ENCODE measurements at places on chromosomes 13 and 19.

DNA sequence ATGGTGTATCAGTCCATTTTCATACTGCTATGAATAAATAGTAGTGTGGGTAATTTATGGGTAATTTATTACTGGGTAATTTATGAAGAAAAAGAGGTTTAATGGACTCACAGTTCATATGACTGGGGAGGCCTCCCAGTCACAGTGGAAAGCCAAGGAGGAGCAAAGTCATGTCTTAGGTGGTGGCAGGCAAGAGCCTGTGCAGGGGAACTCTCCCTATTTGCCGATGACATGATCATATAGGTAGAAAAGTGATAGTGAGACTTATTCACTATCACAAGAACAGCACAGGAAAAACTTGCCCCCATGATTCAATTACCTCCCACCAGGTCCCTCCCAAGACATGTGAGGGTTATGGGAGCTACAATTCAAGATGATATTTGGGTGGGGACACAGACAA lies 1137.7 kb downstream of the UQCRFS1 start:
- DNase-seq: no peak

DNA sequence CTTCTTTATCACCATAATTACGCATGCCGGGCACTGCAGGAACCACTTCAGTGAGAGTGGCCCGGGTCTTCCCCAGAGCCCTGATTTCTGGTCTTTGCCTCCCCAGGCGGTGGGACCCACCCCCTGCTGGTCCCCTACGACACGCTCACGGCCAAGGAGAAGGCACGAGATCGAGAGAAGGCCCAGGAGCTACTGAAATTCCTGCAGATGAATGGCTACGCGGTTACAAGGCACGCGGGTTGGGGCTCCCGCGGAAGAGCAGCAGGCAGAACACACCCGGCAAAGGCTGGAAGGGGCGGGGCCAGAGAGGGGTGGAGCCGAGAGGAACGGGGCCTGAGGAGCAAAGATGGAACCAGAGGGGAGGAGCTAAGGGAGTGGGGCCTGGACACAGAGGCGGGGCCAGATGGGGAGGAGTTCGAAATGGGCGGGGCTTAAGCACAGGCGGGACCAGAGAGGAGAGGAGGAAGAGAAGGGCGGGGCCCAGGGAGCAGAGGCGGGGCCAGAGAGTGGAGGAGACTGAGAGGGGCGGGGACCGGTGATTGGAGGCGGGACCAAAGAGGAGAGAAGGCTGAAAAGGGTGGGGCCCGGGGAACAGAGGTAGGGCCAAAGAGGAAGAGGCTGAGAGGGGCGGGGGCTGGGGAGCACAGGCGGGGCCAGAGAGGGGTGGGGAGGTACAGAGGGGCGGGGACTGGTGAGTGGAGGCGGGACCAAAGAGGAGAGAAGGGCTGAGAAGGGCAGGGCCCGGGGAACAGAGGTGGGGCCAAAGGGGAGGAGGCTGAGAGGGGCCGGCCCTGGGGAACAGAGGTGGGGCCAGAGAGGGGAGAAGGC lies 73.4 kb downstream of the RYR1 start:
- peak; percentile 6 for DNase-seq

GRCh38 chr19:36707134-36707533 lies 19.7 kb downstream of the ZNF567 start:
- DNase-seq: no peak

GRCh38 chr19:40933025-40933424 lies 51.0 kb upstream of the CYP2A7 start:
- no peak for DNase-seq

DNA sequence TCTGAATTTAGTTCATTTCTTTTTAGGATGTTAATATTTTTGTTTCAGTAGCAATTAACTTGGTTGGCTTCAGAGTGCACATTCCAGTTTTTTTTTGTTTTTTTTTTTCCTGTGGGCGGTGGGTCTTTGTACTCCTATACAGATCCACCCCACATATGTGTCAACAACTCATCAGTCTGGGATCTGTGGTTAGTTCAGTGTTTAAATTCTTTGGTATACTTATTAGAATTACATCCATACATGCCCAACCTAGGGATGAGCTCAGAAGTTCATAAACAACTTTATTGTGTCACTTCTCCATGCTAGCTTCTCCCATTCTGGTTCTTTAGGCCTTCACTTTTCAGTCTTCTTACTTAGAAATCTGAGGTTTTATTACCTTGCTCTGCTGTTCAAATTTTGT lies 50.9 kb downstream of the PCCA start:
- DNase-seq: peak; percentile 11

GRCh38 chr13:113159701-113160100 lies 1.3 kb downstream of the PROZ start:
- no peak for DNase-seq

DNA sequence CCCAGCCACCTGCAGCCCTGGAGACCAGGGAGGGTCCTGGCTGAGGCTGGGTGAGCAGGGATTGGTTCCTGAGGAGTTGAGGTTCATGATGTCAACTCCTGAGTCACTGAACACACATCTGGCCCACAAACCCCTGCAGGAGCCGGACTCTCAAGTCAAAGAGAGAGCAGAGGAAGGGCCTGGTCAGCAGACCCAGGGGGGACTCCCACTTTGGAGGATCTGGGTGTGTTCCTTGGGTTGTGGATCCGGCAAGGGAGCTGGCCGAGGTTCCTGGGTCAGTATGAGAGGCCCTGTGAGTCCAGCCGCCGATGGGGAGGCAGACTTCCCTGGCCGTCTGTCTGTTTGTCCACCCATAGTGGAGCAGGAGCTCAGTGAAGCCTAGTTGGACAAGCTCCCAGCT lies 4.0 kb downstream of the SLC7A10 start:
- no peak for DNase-seq

DNA sequence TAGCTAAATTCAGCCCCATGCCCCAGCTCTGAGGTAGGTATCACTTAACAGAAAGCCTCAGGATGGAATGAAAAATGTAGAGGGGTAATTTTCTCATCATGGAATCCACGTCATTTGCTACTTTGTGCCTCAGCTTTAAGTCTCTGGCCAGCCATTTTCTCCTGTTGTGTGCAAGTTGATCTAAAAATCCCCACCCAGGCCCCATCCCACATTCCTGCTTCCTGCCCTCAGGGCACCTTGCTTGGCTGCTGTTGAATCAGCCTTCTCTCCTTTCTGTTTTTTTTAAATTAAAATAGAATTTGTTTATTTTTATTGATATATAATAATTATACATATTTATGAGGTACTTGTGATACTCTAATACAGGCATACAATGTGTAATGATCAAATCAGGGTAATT lies 179.9 kb upstream of the TSHZ3 start:
- no peak for DNase-seq

- DNase-seq: no peak
Observed at GRCh38 chr13:30829833-30830637, 76.0 kb upstream of the MEDAG start.

DNA sequence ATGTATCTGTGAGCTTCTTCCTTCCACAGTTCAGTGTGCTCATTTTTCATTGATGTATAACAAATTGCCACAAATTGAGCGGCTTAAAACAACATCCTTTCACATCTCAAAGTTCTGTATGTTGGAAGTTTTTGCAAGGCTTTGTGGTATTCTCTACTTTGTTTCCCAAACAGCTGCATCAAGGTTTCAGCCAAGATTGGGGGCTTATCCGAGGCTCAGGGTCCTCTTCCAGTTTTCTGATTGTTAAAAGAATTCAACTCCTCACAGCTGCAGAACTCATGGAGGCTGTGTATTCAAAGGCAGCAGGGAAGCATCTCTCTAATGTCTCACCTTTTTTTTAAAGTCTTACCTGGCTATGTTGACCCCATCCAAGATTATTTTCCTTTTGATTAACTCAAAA lies 1369.8 kb downstream of the PCDH9 start:
- no peak for DNase-seq

- DNase-seq: no peak
Observed at GRCh38 chr19:7500811-7501450, 12.1 kb upstream of the PEX11G start.

GRCh38 chr13:114311908-114312307 lies 2.4 kb upstream of the CHAMP1 start:
- no peak for DNase-seq

GRCh38 chr19:30684613-30685012 lies 312.4 kb downstream of the ZNF536 start:
- DNase-seq: no peak

DNA sequence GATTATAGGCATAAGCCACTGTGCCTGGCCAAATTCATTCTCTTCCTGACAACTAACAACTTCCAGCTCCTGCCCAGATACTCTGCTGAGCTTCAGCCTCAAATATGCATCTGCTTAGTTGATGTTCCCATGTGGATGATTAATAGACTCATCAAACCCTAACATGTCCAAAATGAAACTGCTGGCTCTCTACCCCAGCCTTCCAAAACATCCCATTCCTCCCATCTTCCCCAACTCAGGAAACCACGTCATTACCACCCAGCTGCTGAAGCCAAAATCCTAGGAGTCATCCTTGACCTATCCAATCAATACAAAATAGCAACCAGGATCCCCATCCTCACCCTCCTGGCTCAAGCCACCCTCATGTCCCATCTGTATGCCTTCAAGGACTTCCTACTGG lies 20.9 kb downstream of the POU2F2 start:
- no peak for DNase-seq

GRCh38 chr13:21175656-21176214 lies 617 bp downstream of the SKA3 start:
- no peak for DNase-seq

- no peak for DNase-seq
Observed at GRCh38 chr19:3576696-3577443, 4.1 kb downstream of the HMG20B start.

Measured in HFF-Myc (cell line).